ENCODE measurements at places on chromosomes 1 and 21.

DNA sequence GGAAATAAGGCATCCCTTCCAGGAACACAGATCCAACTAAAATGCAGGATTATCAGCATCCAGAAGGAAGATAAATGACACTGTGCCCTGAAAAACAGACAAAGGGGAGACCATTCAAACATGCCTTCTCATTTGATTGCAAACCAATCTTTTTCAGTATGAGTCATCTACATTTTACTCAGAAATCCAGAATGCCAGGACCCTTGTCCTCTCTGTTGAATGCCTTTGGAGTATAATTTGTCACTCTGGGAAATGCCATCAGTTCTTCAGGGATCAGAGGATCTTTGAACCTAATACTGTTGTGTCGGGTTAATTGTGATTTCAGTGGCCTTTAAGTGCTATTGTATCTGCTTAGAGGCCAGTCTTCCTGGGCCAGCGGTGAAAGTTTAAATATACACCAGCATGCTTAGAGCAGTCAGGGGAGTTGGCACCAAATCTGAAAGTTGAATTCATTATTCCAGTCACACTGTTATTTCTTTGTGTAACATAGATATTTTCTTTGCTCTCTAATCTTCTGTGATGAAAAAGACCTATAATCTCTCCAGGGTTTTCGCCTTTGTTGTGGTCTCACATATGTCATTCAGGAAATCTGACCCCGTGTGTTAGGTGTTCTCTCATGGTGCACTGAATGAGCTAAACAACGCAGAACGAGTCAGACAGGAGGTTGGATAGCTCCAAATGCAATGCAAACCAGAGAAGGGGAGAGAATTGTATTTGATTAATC is 364.8 kb upstream of the SGIP1 start:
- DNase-seq = no peak

- DNase-seq = peak; percentile 74
These were observed 137.1 kb downstream of the ETS2 start for GRCh38 chr21:38942748-38943211.

- DNase-seq = no peak
These were observed 235.4 kb upstream of the SNX7 start for GRCh38 chr1:98426092-98426491.

GRCh38 chr1:159700312-159700711 is 14.1 kb downstream of the CRP start:
- DNase-seq = no peak

GRCh38 chr1:170704256-170704655 is 40.3 kb downstream of the PRRX1 start:
- DNase-seq = no peak
